Stimulated activated CD8-positive, alpha-beta memory T cell treated with anti-CD3 and anti-CD28 coated beads, Interleukin-2, amount 100 ng/mL, for 1 hour (primary cell): ENCODE measurements at places on chromosomes 5 and 9.

DNA sequence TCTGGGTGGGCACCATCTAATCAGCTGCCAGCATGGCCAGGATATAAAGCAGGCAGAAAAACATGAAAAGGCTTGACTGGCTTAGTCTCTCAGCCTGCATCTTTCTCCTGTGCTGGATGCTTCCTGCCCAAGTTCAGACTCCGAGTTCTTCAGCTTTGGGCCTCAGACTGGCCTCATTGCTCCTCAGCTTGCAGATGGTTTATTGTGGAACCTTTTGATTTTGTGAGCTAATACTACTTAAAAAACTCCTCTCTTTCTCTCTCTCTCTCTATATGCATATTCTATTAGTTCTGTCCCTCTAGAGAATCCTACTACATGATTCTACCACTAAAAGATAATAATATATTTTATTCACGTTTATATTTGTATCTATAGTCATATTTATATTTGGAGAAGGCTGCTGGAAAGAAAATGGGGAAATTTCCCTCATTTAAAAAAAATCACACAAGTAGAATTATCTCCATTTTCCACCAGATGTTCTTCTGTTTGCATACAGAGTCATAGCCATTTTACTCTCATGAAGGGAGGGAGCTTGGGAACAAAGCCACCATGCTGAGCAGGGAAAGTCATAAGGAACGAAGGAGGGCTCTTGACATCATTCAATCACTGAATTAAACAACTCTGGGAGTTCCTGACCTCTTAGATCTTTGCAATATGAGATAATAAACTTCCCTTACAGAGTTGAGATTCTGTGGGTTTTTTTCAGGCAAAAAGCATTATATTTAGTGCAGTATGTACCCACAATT lies 1137.4 kb upstream of the CDH18 start:
- DNase-seq = no peak

DNA sequence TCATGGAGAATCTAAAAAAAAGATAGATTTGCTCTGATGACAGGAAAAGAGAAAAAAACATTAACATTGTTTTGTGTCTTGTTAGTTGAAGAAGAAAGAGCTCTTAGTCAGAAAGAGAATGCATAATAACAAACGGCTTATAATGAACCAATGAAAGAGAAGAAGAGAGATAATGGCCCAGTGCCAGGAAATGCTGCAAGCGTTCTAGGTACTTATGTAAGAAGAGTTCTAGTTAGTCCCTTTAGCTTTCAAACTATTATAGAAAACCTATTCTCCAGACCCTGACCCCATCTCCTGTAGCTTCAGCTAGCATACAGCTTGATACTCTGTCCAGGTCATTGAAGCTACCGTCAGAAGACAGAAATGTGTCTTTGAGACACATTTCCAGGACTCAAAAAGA lies 70.2 kb downstream of the FBXL17 start:
- no peak for DNase-seq

DNA sequence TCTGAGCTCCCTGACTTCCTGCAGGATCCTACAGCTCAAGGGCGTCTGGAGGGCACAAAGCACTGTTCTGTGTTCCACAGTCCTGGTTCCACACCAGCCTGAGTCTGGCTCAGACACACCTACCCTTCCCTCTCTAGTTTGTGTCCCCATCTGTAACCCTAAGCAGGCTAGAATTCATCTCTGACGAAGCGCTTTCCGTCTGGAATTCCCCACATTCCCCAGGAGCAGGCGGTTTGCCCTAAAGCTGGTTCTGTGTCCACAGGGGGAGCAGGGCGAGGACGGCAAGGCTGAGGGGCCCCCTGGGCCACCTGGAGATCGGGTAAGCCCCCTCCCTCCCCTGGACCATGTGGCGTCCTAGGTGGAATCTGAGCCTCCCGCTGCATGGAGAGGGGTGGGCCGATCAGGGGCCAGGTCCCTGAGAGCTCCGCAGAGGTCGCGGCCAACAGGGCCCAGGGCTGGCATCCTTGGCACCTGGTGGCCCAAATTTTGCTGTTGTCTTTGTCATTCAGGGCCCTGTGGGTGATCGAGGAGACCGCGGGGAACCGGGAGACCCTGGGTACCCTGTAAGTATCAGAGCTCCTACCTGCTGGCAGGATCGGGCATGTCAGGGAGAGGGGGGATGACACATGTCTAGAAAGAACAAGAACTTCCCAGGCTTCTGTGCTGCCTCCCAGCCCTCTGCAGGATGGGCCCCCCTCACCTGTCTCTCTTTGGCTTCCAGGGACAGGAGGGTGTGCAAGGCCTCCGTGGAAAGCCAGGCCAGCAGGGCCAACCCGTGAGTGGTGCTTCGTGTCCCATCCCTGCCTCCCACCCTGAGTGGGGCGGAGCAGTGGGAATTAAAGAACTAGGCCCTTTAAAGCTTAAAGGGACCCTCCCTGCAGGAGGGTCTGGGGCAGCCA lies 34.5 kb upstream of the ORM1 start:
- DNase-seq = no peak

- DNase-seq = no peak
Measured at GRCh38 chr5:75260708-75261107, 24.0 kb upstream of the ANKRD31 start.

- DNase-seq = no peak
Measured at GRCh38 chr5:109705596-109705995, 15.9 kb downstream of the MAN2A1 start.

DNA sequence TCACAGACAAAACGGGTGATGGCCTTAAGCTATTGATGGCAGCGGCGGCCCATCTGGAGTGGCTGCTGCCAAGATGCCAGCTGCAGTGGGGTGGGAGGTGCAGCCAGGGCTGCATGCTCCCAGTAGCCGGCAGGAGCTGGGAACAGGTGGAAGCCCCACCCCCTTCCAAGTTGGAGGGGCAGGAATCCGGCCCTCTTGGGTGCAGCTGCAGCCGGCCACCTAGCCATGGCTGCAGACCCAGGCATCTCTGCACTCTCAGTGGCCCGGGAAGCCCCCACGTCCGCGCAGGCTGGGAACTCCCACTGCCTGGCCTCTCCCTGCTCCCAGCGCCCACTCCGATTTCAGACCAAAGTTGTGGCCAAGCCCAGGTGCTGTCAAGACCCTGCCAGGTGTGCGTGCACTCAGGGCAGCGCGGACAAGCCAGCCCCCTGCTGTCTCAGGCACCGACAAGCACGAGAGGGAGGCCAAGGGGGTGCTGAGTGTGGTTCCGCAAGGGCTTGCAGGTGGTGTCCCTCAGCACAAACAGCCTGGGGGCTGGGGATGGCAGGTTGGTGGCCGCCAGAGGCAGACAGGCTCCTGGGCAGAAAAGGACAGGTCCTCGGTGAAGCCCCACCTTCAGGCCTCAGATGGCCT lies 115.1 kb upstream of the TSLP start:
- no peak for DNase-seq
